Hindlimb muscle (tissue), 1 donor: ENCODE measurements at places on chromosomes 6 and 20. TPM values are rescaled to one million over a fixed set of nuclear protein-coding genes. Genes with fewer than 3 reads are reported as not detected.

- DNase-seq = no peak
These were observed 42.8 kb upstream of the MRPS10 start for GRCh38 chr6:42260396-42260888.

Gene MBOAT1
- polyA plus RNA-seq = 4.6 TPM

Gene GSTA3
- not detected for polyA plus RNA-seq

- DNase-seq = peak; percentile 55
These were observed at the start of gene KCNK5 for GRCh38 chr6:39228992-39229767. Gene KCNK5 (minus strand): TSS chr6:39229475. CDS start chr6:39229111, 364 bp downstream.

Gene FNDC1
- 124 TPM for polyA plus RNA-seq

Gene GLP1R
- polyA plus RNA-seq = not detected

Gene LINC00237
- polyA plus RNA-seq = not detected

Gene HLA-DRB1
- polyA plus RNA-seq = 20.5 TPM

DNA sequence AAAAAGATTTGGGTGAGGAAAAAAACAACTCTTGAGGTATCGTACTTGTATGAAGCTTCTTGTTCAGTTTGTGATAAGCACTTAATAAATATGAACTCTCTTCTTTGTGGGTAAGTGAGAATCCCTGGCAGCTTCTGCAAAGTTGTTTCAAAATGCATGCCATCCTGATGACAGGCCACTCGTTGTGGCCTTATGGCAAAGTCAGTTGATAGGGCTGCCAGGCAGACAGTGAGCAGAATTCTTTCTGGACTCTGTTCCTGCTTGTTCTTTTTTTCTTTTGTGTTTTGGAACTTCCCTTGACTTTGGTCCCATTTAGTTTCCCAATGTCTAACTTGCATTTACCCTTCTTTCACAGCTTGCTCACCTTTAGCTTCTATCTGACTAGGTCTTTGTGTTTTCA, 983.5 kb upstream of the FLRT3 start:
- no peak for DNase-seq

Gene TAGAP
- polyA plus RNA-seq = 0.77 TPM

- DNase-seq = no peak
These were observed 39.5 kb downstream of the ACSS2 start for GRCh38 chr20:34915749-34916455.

DNA sequence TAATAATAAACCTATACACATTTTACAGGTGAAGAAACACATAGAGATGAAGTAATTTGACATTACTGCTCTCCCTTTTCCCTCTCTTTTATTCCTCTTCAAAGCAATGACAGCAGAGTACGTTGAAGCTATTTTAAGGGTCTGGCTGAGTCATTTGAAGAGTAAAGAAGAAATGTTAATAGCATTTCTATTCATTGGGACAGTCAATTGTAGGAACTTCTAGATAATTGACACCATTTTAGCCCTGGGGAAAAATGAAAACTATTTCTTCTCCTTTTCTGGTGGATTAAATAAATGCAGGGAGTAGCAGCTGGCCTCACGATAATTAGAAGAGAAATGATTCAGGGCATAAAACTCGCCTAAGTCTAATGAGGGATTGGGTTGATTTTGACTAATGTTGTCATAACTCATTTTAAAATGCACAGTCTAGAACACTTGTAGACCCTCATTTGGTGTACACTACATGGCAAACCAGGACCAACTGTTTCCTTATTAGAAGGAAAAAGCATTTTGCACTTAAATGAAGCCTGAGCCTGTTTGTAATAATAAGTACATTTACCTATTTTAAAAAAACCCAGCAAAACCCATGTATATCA, 48.1 kb downstream of the RIPOR2 start:
- DNase-seq = no peak
